ENCODE measurements at places on chromosomes 7 and 10.

DNA sequence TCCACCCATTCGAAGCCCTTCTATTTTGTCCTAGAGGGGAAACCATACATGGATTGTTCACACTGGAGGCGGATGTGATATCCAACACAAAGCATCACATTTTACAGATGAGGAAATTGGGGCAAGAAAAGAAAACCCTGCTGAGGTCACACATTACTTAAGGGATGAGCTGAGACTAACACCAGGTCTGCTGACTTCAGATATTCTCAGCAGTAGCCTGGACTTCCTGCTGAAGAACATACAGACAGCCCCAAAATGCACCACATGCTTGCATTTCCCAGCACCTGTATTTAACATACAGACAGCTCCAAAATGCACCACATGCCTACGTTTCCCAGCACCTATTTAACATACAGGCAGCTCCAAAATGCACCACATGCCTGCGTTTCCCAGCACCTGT, 11.2 kb downstream of the GIMAP5 start:
- no peak for DNase-seq

DNA sequence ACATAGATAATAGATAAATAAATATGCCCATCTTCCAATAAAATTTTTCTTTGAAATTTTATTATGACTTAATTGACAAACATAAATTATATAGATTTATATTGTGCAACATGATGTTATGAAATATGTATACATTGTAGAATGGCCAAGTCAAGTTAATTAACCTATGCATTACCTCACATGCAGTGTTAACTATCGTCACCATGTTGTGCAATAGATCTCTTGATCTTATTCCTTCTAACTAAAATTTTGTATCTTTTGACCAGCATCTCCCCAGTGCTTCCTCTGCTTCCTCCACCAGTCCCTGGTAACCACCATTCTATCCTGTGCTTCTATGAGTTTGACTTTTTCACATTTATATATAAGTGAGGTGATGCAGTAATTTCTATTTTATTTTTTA, 259.6 kb downstream of the SUGCT start:
- DNase-seq = no peak

GRCh38 chr10:14884082-14884481, 5.4 kb downstream of the SUV39H2 start:
- DNase-seq = no peak

GRCh38 chr7:5638994-5639393, 142.5 kb downstream of the RNF216 start:
- DNase-seq = no peak

DNA sequence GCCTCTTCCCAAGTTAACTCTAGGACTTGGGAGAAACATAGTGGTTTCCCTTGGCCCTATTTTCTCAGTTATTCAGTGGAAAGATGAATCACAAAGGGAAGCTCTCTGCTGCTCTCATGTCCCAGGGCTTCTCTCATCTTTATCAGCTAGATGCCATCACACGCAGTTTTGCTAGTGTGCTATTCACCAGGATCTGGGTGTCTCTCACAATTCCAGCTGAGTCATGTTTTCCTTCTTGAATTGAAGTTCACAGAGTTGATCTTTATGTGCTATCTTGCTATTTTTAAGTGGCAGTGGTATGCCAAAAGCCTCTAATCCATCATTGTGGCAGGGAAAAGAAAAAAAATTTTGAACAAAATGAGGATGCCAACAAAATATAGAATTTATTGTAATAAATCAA, 101.3 kb downstream of the TWIST1 start:
- no peak for DNase-seq

DNA sequence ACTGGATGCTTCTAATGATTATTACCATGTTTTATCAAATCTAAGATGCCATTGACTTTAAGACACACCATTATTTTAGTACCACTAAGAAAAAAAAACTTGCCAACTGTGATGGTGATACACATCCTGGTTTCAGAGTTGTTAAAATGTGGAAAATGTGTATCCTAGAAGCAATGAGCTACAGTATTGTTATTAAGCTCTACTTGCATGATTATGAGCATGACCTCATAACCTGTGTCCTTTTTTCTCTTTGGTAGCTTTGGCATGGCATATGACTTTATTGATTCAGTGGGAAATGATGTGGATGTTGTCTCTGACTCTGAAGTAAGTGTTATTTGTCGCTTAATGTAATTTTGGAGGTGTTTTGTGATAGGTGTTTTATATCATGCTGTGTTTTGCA, 3.3 kb downstream of the EDRF1 start:
- DNase-seq = no peak

DNA sequence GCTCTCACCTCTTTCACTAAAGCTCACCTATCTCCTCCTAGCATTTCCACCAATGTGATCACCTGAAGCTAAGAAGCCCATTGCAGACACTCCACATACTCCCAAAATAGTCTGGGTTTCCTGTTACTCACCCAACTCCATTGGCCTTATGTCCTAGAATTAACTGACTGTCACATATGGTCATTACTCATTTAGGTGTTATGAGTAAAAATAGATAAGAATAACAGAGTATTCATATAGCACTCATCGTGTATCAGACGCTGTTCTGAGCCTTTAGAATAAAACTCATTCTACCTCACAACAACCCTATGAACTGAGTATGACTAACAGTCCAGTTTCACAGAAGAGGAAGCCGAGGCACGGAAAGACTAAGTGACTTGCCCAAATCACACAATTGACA, 174.2 kb upstream of the NPVF start:
- no peak for DNase-seq

GRCh38 chr7:73449422-73449821, 15.8 kb downstream of the FZD9 start:
- DNase-seq = no peak

GRCh38 chr7:13551503-13551902, 438.0 kb downstream of the ETV1 start:
- DNase-seq = no peak

- DNase-seq = no peak
Observed at GRCh38 chr7:1933066-1933750, 263.1 kb downstream of the ELFN1 start.

DNA sequence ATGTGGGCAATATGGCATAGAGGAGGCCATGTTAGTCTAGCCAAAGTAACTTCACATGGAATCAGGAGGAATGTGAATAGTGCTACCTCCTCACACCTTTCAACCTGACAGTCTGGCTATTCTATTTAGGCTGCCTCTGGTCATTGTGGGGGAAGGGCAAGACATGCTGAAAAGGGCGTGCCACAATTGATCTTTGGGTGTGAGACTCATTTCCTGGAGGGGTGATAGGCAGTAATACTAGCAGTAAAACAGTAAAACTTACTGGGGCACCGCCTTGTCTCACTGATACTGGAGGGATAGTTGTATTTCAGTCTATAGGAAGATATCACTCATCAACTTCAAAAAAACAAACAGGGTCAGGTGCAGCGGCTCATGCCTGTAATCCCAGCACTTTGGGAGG, 88.7 kb downstream of the TMEM168 start:
- DNase-seq = no peak

- no peak for DNase-seq
Observed at GRCh38 chr10:80289451-80290287, at the start of gene MAT1A. MAT1A (minus strand) TSS chr10:80289658; CDS start chr10:80289423, 235 bp downstream.

DNA sequence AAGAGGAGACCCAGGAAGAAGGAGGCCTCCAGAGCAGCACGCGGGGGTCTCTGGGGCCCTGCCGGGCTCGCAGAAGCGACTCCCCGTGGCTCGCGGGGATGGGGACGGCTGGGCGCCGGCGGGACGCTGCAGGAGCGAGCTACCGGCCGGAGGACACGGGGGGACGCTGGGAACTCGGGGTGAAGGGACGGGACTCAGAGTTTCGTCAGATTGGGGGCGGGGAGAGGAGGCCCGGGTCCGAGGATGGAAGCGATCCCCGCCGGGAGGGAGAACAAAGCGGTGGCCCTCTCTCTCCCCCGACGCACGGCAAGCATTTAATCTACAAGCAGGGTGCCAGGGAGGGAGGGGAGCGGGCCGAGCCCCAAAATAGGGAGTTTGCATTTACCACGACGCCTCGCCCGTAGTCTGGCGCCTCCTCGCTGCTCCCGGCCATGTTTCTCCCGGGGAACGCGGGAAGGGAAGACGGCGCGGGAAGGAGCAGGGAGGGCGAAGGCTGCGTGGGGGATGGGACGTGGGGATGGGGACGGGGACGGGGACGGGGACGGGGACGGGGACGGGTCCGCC, at the start of gene PRTFDC1:
PRTFDC1 (minus strand) TSS at position 464 of the 564 bp plus-strand sequence; CDS start at position 433, 31 bp downstream.
- DNase-seq = no peak

- DNase-seq = no peak
Observed at GRCh38 chr7:44331682-44332081, 6.3 kb upstream of the CAMK2B start.

DNA sequence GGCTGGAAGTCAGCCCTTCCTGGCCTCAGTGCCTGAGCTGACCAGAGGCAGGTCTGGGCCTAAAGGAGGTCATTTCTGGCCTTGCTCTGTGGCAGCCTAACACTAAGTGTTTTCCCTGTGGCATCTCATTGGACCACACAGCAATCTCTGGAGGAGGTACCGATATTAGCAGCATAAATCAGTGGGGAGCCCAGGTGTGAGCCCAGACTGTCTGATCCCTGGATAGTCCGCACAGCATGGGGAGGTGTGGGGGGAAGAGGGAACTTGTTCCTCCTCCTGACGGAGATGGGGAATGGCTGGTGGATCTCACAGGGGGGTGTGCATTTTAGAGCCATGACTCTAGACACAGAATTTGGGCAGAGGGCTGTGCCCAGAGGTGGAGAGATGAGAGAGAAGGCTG, 11.0 kb upstream of the PPIF start:
- DNase-seq = no peak

GRCh38 chr7:221978-222715, 29.8 kb downstream of the FAM20C start:
- DNase-seq = no peak

DNA sequence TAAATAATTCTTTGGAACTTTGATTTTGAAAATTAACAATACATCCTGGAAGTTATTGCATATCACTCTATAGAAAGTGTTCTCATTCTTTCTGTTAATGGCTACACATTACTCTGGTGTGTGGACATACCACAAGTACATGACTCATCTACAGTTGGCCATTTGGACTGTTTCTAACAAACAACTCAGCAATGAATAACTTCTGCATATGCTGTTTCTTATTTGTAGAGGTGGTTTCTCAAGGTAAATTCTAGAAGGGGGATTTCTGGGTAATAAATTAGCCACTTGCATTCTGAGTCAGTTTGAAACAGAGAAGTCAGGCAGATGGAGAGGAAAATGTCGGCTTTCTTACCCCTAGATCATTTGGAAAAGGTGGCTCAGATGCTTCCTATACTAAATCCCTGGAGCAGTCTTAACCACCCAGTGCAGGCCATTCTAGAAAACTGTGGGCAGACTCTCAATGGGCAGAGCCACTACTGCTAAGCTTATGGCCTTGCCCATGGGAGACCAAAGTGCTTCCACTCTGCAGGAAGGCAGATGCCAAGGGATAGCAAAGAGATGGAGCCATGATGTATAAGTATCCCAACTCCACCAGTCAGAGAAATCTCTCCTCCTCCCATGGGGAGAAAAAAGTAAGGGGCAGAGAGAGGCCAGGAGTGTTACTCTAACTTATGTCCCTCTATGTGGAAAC, 194.0 kb upstream of the PLPP4 start:
- no peak for DNase-seq

DNA sequence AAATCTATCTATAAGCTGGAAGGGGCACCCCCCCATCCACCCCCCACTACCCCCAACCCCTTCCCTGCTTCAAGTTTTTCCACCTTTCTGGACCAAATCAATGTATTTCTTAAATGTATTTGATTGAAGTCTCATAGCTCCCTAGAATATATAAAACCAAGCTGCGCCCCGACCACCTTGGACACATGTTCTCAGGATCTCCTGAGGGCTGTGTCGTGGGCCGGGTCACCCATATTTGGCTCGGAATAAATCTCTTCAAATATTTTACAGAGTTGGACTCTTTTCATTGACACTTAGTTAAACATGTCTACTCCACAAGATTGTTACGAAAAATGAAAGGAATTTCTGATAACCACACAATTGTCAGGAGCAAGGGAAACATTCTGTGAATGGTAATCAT, 215.6 kb downstream of the ADARB2 start:
- DNase-seq = no peak

DNA sequence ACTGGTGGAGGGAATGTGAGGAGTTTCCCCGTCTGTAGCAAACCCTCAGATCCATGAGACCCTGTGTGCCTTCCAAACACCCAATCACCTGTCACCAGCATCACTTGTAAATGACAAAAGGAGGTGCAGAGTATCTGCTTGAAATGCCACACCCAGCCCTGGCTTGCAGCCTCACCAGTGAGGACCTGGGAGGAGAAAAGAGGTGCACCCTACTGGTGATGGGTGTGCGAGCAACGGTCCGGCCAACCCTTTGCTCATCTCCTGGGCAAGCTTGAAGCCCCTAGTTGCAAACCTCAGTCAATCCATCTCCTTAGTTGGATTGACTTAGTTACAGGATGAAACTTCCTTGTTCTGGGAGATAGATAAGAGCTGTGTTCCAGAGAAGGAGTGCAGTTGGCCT, 62.4 kb upstream of the WAPL start:
- DNase-seq = no peak

GRCh38 chr7:151251689-151252560, 3.4 kb upstream of the SMARCD3 start:
- no peak for DNase-seq

- DNase-seq = no peak
Observed at GRCh38 chr7:130639388-130639787, 29.2 kb downstream of the COPG2 start.

- no peak for DNase-seq
Observed at GRCh38 chr7:78080241-78080640, 281.7 kb downstream of the PHTF2 start.

DNA sequence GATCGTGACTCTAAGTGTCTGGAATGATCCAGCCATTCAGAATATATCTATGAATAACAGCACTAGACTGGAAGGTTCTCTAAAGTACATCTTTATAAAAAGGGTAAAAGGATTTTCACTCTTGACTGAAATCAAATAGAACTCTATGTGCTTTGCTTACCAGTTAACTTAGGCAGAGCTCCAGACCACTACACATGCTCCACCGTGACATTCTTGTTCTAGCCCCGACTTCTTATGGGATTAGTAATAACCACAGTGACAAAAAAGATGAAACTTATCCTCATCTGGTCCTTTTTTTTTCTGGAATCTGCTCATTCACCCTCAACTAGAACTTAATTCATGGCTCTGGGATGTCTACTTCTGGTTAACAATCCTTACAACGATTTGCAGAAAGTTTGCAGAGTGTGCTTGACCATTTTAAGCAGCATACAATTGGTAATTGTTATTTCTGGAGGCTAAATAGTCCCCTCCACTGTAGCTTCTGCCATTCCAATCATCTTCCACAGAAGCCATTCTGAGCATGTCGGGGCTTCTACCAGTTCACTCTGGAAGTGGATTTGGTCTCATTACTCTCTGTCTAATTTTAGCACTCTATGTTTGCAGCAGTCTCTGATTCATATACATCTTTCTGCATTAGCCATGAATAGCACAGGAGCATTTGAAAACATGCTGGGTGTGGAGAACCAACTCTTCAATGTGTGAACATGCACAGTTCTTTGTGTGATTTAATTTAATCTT, 163.7 kb upstream of the CDC14C start:
- no peak for DNase-seq

Measured in activated CD8-positive, alpha-beta memory T cell treated with anti-CD3 and anti-CD28 coated beads for 1 hour (primary cell).